Inflammatory macrophage treated with lipopolysaccharide for 1 hour (primary cell): ENCODE measurements at places on chromosomes 4 and X.

DNA sequence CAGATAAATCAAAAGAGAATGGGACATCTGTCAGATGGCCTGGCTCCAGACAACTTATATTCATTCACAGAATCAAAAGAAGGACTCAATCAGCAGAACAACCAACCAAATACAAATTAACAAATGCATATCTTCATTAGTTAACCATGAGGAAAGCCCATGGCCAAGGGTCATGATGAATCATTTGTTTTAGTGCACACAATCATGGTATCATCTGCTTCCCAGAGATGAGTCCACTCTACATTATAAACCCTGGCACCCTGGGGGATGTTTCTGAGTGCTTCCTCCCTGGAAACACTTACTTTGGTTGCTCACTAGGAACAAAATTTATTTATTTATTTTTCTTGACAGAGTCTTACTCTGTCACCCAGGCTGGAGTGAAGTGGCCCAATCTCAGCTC is 453.3 kb upstream of the HS3ST1 start:
- DNase-seq, result no peak

GRCh38 chr4:2948895-2949781 is 14.1 kb downstream of the NOP14 start:
- no peak for DNase-seq

GRCh38 chr4:108247387-108248049 is 78.8 kb upstream of the LEF1 start:
- no peak for DNase-seq

GRCh38 chrX:117972711-117973109 is 143.9 kb downstream of the KLHL13 start:
- no peak for DNase-seq

- no peak for DNase-seq
Measured at GRCh38 chr4:1713003-1713851, 1.1 kb upstream of the SLBP start.

- DNase-seq, result no peak
Measured at GRCh38 chrX:83630662-83631061, 122.6 kb downstream of the POU3F4 start.

GRCh38 chr4:138291431-138291830 is 49.3 kb upstream of the SLC7A11 start:
- DNase-seq, result no peak

DNA sequence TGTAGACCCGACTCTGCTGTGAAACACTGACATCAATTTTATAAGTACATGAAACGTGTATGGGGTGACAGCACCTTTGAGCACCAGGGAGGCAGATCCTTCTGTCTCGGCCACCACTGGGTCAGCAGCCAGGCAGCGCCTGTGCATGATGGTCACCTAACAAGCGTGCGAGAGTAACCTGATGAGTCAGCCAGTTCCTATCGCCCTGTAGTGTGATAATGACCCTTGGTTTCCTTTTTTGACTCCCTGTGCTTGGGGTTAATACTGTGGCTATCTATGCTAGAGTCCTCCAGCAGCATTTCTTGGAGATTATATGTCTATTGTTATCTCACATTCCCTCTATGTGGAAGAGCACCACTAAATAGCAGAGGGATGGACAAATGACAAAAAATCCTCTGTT is 101.6 kb downstream of the NPNT start:
- DNase-seq, result no peak

- DNase-seq, result peak; percentile 47
Measured at GRCh38 chr4:1351854-1352566, 5.0 kb downstream of the UVSSA start.

DNA sequence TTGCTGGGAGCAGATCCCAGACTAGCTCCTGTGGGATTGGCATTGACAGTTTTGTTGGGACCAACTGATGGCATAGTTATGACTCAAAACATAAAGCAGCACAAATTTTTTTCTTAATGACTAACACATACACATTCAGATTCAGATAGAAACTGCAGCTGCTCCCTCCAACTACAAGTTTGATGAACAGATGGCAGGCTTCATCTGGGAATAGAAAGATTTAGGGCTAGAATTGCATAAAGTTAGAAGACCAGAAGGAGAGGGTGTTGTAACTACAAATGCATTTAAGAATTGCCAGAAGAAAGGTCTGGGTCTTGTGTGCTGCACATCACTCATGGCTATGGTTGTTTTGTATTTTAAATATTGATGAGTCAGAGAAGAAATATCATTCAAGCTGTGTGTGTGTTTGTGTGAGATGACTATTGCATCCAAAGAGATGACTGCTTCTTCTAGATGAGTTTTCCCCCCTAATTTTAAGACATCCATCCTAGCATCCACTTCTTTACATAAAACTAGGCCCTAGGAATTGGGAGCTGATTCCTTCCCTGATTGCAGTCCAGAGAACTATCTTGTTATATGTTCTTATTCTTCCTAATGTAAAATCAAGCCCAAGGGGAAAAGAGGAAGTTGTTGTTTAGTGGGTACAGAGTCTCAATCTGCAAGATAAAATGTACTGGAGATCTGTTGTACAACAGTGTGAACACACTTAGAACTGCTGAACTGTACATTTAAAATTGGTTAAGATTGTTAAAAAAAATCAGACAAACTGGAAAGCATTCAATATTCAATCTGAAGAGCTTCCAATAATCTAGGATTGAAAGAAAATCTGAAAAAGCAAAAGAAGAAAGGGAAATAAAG is 175.1 kb downstream of the PARM1 start:
- DNase-seq, result no peak

DNA sequence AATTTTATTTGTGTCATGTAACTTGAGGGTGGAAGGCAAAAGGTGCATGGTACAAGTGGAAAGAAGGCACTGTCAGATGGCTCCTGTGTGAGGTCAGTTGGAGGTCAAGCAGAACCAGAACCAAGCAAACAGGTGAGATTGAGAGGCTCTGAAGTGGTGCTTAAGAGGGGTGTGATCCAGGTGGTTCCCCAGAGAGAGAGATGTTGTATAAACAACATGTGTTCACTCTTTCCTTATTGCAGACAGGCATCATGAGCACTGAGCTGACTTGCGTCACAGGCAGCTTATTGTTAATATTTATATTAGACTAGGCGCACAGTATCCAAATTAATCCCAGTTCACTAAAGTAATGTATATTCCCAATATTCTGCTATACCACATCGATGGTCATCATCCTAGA is 56.8 kb downstream of the CXCL13 start:
- no peak for DNase-seq

DNA sequence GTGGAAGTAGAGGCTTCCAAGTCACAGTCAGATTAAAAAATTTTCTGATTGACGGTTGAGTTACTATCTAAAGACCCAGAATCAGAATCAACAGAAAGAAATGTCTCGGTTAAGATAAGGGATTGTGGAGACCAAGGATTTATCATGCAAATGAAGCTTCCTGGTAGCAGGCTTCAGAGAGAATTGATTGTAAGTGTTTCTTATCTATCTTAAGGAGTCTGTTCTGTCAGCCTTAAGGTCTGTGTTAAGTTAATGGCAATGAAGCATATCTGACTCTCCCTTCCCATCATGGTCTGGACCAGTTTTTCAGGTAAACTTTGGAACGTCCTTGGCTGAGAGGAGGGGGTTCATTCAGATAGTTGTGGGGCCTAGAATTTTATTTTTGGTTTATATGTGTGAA is 780.2 kb downstream of the FAM133A start:
- no peak for DNase-seq

- no peak for DNase-seq
Measured at GRCh38 chr4:156794863-156795262, 176.7 kb downstream of the PDGFC start.

GRCh38 chr4:74105656-74106280 is 6.8 kb upstream of the CXCL2 start:
- DNase-seq, result no peak

DNA sequence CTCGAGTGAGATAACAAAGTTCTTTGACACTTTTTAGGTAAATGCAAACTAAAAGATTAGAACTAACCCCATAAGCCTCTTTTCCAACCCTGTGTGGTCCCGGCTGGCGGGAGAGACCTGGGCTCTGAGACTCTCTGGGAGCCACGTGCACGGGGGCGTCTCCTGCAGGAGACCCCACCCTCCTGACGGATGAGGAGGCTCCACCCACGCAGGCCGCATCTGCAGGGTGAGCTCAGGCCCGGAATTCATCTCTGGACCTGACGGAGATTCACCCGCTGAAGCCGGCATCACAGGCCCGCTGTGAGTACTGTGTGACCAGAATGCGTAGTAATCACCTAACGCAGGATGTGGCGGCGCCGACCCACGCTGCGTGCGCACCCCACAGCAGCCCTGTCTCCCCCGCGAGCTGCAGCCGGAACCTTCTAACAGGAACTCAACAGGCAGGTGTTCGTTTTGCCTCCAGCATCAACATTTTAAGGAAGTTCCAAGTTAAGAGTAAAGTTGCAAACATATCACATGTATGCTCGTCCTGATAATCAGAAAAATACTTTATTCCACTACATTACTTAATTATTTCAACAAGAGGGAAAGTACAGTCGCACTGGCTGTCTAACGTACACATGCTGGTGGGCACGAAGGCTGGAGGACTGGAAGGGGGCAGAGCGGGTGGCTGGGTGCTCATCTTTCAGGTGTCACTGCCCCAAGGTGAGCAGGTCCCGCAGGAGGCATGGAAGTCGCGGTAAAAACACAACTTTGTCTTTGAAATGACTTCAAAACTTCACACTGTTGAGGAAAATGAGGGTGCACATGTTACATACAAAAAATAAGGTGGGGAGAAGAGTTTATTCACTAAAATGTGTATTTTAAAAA is 44.5 kb downstream of the FGFRL1 start:
- DNase-seq, result peak; percentile 9

DNA sequence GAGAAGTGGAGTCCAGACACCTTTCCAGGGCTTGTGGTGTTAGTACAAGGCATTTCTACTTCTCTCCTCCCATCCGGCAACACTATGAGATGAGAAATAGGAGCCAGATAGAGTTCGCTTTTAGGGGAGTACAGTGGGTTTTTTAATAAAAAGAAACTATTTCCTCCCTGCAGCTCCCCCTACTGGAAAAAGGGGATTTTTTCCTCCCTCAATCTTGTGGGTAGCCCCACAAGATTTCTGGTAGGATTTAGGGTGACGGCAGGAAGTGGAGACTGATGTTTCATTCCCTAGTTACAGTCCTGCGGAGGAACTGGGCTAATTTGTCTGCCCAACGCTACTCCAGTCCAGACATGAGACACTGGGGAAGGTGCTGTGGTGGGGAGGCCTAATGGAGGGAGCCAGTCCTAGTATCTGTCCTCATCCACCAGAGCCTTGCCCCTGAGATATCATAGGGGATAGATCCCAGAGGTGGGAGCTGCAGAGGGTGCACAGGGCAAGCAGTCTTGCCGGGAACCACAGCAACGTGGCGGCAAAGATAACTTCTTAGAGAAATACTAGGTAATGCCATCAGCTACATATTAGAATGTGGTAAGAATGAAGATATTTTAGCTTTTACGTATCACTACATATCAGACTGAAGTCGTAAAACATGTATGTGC is 45.5 kb upstream of the PRKG2 start:
- no peak for DNase-seq

DNA sequence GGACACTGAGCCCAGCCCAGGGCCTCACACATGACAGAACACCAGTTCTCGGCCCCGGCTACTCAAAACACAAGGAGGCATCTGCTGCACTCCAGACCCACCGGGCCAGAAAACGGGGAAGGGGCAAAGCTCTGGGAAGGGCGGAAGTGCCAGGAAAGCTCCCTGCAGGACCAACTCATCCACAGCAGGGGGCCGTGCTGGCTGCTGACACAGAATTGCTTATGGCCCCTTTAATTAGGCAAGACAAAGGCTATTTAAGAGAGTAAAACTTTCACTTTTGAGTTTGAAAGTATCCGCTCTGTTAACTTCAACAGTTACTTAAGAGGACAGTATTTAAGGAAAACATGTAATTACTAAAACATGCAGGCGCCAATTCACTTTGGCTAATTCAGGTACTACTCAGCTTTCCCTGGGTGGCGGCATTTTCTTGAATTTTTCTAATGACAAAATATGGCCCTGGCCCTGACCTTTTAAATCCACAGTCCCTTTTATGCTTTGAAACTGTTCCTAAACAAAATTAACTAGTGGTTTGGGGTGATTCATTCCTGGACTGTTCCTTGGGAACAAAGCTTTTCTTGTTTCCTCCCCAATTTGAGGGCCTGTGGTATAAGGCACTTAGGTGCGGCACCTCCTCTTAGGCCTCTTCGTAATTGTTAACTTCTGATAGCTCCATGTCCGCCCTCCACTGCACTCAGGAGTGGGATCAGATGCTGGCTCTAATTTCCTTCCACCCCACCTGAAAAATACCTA is 40.4 kb downstream of the NSG1 start:
- no peak for DNase-seq

- DNase-seq, result peak; percentile 20
Measured at GRCh38 chrX:134570899-134571298, 87.4 kb downstream of the PLAC1 start.

DNA sequence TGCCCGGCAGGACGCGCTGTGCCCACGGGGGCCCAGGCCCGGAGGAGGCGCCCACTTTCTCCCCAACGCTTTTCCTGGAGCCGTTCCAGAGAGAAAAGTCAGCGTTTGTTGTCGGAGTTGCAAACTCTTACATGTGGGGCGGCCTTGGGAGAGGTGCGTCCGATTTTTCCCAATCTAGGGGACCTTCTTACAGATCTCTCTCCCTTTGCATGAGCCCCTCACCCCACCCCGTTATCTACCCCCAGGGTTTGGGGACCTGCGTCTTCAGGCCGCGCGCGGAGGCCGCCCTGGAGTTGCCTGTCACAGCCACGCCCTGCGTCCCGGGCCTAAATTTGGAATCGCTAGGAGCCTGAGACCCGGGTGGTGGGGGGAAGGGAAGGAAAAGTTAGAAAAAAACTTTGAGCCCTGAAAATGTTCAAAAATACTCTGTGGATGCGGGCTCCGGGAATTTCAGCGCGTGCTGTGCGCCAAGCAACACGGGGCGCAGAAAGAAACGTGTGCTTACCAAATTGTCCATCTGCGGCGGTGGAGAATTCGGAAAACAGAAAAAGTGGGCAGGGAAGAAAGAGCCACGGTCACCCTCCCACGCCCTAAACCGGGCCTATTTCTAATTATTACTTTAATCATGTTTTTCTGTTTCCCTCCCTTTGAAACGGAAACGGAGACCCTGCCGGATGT is 587 bp downstream of the CD99 start:
- DNase-seq, result peak; percentile 41

GRCh38 chr4:102612824-102613366 is 111.7 kb downstream of the NFKB1 start:
- DNase-seq, result no peak

GRCh38 chr4:38920186-38920585 is 52.6 kb downstream of the FAM114A1 start:
- DNase-seq, result no peak
